ENCODE measurements at places on chromosomes 4 and X. TPM values are rescaled to one million over a fixed set of nuclear protein-coding genes. Genes with fewer than 3 reads are reported as not detected.

TLL1 gene
- 0.12 TPM for polyA plus RNA-seq

POU4F2 gene
- not detected for polyA plus RNA-seq

GASK1B gene
- 12.4 TPM for polyA plus RNA-seq

PAGE2B gene
- 3.7 TPM for polyA plus RNA-seq

DNAAF6 gene
- not detected for polyA plus RNA-seq

ASB9 gene
- polyA plus RNA-seq = 1.6 TPM

L1CAM gene
- polyA plus RNA-seq = 0.62 TPM

MAGEB6 gene
- polyA plus RNA-seq = not detected

XG gene
- 0.70 TPM for polyA plus RNA-seq

MND1 gene
- polyA plus RNA-seq = 3.1 TPM

BST1 gene
- 2.7 TPM for polyA plus RNA-seq

FAM241A gene
- polyA plus RNA-seq = 2.4 TPM

TEX13B gene
- not detected for polyA plus RNA-seq

SYNPO2 gene
- 24.8 TPM for polyA plus RNA-seq

F11 gene
- polyA plus RNA-seq = not detected

PAGE5 gene
- not detected for polyA plus RNA-seq

RASL11B gene
- polyA plus RNA-seq = 0.83 TPM

APBB2 gene
- polyA plus RNA-seq = 9.2 TPM

TIMM8A gene
- 6.9 TPM for polyA plus RNA-seq

YIPF6 gene
- 9.3 TPM for polyA plus RNA-seq

XPNPEP2 gene
- 1.2 TPM for polyA plus RNA-seq

MAOB gene
- 13.3 TPM for polyA plus RNA-seq

GIMD1 gene
- not detected for polyA plus RNA-seq

NLRP2B gene
- not detected for polyA plus RNA-seq

MAGEA2 gene
- polyA plus RNA-seq = not detected

Measured in stomach (tissue), 19 donors.